Neural crest cell (in vitro differentiated cells): ENCODE measurements at places on chromosomes 7 and 10. TPM values are rescaled to one million over a fixed set of nuclear protein-coding genes. Genes with fewer than 3 reads are reported as not detected.
A peak's percentile ranks its signal among the peaks of the same experiment; 100 is the strongest.

The DUSP5 gene
- total RNA-seq = 2.4 and 2.5 TPM in 2 replicates

The FASTK gene
- 82.4 and 86.1 TPM in 2 replicates for total RNA-seq

The MORN4 gene
- total RNA-seq = 25.9 and 27.2 TPM in 2 replicates

The FZD1 gene
- 9.2 and 9.5 TPM in 2 replicates for total RNA-seq

The TFAM gene
- 64.2 and 74.8 TPM in 2 replicates for total RNA-seq

DNA sequence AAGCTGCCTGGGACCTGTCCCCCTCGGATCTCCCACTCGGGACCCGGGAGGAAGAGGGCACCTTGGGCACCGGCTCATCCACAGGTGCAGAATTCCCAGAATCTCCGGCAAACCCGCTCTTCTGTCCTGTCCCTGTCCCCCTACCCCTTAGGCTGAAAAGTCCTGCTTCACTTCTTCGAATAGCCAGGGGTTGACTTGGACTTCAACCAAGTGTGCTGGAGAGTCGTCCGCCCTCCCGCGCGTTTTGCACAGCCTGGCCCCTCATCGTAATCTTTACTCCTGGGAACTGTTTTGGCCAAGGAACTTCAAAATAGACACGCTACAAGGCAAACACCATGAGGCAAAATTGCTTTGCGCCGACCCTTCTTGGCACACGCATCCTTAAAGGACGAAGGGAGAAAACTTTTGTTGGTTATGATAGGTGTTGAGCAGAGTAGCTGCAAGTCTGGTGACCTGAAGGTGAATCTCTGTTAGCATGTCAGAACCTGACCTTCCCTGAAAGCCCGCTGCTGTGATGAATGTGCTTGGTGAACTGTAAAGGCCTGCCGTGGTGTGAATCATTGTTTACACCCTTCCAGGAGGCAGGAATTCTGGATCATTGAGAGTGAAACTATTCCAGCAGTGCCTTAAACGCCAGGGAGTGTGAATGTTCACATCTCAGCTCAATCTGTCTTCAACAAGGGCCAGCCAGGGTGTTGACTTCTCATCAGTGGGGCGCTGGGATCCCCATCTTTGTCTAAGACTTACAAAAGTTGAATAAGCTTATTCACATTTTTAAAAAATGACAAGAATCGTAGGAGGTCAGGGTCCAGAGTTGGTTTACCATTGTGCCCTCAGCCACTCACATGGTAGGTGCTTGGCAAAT is 589 bp upstream of the RAPGEF5 start:
- DNase-seq = peak; percentile 2

DNA sequence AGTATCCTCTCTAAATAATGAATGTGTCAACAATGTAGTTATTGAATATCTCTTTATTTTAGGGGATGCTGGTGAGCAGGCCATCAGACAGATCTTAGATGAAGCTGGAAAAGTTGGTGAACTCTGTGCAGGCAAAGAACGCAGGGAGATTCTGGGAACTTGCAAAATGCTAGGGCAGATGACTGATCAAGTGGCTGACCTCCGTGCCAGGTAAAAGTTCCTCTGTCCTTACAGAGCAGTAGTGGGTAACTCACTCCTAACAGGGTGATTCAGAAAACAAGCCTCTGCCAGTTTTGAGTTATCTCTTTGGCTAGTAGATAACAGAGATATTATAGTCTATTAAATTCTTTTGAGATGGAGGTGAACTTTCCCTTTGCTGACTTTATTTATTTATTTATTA is 67.3 kb downstream of the AP3M1 start:
- DNase-seq = no peak

- DNase-seq = no peak
Measured at GRCh38 chr7:21334906-21335305, 93.0 kb upstream of the SP4 start.

- no peak for DNase-seq
Measured at GRCh38 chr10:102763037-102763607, 19.4 kb downstream of the WBP1L start.

DNA sequence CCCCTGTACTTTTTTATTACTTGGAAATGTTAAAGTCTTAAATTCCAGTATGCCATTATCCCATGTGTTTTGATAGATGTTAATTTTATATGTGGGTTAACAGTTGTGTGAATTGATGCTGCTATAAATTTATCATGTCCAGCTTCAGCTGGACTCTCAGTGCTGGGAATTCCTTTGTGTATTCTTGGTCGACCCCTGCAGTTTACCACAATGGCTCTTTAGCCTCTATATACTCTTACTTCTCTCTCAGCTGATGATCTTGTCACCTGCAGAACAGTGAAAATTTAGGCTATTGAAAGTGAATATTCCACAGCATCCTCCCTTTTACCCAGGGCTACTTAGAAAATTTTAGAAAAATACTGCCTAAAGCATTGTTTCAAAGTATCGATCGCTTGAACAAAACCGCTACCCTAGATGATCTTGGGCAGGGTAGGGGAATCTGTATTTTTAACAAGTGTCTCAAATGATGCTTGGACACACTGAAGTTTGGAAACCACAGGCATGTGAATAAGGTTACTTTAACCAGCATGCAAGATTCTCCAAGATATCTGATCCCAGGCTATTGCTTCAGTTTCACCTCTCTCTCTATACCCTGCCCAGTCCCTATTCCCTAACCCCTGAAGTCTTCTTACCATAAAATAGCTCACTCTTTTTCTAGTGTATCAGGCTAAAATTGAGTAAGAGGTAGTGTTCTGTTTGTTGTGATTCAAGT is 25.4 kb downstream of the LCOR start:
- no peak for DNase-seq

GRCh38 chr7:2986561-2986960 is 57.1 kb downstream of the CARD11 start:
- no peak for DNase-seq

DNA sequence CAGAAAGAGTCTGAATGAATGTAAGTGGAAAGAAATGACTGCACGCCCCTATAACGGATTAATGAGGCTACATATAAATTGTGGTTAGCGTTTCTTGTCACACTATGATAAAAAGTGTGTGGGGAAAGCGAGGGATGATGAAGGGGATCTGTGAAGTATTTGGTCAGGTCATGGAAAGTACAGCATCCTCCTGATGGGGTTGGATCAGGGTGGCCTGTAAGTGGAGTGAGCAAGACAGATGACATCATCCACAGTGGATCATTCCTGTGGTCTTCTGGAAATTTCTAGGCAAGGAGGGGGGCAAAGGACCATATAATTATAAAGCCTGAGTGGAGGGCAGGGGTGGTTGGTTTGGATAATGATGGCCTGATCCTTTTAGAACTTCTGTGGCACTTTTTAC is 606.0 kb downstream of the INHBA start:
- no peak for DNase-seq

- no peak for DNase-seq
Measured at GRCh38 chr10:62057359-62057758, 155.9 kb downstream of the ARID5B start.

DNA sequence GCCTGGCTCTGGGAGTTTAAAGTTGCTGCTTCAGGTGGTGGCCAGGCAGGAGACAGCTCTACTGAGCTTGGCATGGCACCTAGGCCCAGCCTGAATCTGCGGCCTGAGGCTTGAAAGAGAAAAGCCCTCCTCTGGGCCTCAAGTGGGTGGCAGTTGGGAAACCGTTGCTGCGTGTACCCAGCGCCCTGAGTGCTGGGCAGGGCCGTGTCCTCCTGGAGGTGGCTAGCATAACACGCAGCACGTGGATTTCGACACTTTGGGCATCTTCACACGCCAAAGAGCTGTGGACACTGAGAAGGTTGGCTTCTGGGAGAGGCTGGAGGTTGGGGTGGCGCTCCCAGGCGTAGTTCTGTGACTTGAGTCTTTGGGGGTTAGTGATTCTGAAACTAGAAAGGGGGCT is 2.5 kb downstream of the ZNF316 start:
- no peak for DNase-seq

DNA sequence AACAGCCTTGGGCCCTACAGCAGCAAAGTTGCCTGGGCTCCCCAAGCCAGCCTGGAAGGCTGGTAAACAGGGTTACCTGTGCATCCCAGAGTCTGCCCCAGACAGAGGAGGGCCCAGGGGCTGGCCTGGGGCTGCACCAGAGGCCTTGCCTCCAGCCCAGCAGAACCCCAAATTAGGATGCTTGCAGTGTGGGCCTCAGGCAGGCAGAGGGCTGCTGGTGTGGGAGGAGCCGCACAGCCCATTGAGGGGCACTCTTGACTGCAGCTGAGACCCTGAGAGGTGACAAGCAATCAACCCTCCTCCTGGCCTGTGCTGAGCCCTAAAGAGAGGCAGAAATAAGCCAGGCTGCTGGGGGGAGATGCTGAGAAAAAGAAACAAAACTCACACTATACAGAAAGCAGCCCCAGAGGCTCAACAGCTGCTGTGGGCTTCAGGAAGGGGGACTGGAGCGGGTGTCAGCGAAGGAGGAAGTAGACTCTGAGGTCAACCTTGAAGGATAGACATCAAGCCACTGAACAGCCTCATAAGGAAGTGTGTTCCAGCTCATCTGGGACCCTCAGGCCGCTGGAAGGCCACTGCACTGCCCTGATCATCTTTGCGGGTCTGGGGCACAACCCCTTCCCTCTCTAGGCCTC is 6.6 kb downstream of the AIFM2 start:
- DNase-seq = no peak

DNA sequence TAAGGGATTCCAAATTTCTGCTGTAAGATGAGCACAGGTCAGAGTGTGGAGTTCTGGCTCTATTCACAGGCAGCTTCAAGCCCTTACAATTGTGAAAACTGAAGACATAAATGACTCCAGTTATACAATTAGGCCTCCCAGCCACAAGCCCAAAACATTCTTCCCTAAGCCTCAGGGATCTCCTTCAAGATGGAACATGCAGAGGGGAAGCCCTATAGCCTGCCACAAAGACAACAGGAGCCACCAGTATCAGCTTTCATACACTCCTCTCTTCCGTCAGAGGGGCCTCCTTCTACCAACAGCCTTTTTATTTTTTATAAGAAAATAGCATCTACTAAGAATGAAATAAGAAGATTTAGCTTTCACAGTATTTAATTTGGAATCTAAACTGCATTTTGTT is 46.5 kb downstream of the DLD start:
- no peak for DNase-seq

DNA sequence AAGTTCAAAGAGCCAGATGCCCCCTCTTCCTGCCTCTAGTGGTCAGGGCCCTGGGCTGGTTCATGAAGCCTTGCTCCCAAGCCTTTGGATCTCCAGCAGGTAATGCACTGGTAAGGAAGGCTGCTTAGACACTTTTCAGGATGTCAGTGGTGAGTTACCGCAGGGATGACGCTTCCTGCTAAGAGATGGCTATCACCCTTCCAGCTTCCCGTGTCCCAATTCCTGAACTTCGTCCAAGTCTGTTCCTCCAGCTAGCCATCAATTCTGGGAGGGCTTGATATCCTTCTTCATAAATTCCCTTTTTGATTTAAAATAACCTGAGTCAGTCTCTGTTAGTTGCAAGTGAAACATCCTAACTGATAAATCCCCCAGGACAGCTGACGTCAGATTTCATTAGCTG is 221.2 kb downstream of the PLXNA4 start:
- DNase-seq = no peak

- DNase-seq = no peak
Measured at GRCh38 chr10:21084700-21085099, 187.6 kb upstream of the NEBL start.

GRCh38 chr7:142733271-142733670 is 16.0 kb upstream of the PRSS1 start:
- no peak for DNase-seq

DNA sequence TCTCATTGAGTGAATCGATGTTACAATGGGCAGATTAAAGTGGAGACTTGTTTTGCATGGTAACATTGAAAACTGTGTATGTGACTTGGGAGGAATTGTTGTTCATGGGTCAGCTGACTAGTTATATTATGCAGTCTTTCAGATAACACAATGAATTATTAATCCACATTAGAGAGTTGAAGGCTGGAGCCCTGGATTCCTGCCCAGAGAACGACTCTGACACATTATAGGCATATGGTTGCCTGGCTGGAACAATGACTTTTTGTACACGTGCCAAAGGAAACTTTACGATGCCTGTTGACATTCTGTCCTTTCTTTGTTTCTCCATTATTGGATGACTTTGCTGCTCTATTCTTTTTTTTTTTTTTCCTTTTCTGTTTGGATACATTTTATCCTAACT is 52.3 kb upstream of the TMEM229A start:
- DNase-seq = no peak

- no peak for DNase-seq
Measured at GRCh38 chr7:116988363-116988989, 35.2 kb downstream of the ST7 start.

DNA sequence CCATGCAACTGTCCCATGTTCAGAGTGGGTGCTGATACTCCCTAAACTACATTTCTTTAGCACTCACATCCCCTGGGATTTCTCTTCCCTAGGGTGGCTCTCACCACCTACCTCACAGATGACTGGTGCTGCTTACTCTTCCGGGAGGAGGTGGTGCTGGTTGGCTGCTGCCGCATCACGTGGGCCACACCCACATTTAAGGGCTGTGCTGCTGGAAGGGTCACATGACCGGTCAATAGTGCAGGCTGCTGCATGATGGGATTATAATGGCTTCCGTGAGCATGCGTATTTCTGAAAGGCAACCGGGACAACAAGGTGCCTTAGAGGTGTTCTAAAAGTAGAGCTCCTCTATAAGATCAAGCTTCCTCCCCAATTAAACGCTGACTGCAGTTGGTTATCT is 76.8 kb downstream of the CLEC2L start:
- no peak for DNase-seq

DNA sequence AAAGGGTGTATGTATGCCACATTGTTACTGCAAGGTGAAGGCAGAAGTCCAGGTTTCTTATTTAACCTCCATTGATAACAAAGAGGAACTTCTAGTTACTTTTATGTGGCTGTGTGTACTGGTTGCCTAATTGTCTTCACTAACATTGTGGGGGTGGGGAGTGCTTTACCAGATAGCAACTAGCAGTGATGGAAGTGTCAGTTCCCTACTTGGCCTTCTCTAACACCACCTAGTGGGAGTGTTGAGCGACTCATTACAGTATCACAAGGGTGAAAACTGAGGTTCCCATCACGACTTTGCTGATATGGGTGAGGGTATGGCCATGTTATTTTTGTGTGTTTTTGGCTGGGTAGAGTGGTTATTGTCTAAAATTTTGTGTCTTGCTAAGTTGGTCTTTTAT is 274.4 kb downstream of the THSD7A start:
- DNase-seq = no peak

DNA sequence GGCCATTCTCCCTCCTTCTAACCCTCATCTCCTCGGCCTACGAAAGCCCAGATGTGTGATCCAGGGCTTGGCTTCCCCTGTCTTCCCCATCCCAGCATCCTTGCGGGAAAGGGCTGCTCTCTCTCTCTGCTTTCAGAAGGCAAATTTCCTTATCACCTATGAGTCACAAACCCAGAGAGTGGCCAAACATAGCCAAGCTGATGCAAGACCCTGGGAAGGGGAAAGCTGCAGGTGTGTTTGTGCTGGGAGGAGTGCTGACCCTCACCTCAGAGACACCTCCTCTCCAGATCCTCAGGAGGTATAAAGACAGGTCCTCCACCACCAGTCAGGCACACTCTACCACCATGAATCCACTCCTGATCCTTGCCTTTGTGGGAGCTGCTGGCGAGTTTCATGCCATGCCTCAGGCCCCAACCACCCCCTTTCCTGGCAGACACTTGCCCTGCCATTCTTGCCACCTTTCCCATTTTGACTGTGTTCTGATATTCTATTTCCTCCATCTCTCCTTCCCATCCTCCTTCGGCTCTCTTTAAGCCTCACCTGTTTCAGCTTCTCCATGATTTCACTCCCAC is 10.6 kb upstream of the PRSS2 start:
- no peak for DNase-seq
